ENCODE measurements at places on chromosomes 6 and 20.

- no peak for DNase-seq
Observed at GRCh38 chr6:92559611-92560010, 859.7 kb downstream of the EPHA7 start.

DNA sequence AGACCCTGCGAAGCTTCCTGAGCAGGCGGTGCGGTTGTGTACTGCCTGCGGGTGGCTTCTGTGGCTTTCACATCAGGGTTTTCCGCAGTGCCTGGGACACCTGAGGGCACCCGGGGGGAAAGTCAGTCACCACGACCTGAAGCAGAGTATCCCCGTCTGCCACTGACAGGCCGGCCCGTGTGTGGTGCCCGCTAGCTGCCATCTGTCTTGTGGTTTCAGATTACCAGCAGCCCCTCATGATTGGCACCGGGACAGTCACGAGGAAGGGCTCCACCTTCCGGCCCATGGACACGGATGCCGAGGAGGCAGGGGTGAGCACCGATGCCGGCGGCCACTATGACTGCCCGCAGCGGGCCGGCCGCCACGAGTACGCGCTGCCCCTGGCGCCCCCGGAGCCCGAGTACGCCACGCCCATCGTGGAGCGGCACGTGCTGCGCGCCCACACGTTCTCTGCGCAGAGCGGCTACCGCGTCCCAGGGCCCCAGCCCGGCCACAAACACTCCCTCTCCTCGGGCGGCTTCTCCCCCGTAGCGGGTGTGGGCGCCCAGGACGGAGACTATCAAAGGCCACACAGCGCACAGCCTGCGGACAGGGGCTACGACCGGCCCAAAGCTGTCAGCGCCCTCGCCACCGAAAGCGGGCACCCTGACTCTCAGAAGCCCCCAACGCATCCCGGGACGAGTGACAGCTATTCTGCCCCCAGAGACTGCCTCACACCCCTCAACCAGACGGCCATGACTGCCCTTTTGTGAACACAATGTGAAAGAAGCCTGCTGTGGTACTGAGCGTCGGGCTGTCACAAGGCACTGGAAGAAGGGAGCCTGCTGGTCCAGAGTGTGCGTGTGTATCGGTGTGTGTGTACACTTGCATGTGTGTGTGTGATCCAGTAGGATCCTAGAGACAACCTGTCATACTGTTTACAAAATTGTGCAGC, 54.4 kb downstream of the GOPC start:
- DNase-seq, result no peak

DNA sequence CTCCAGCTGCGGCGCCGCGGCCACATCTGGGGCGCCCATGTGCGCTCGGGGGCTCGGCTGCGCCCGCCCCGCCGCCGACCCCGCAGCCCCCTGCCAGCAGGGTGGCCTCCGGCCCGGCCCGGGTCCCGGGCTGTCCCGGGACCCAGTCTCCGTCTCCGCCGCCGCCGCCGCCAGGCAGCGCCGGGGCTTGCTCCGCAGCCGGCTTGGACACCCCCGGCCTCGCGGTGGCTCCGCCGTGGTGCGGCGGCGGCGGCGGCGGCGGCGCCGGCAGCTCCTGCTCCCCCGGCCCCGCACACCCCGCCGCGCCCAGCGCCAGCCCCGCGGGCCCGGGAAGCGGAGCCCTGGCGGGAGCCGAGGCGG, 219 bp downstream of the ISM1 start:
- DNase-seq, result no peak

GRCh38 chr6:142881290-142881689, 63.7 kb downstream of the HIVEP2 start:
- no peak for DNase-seq

- no peak for DNase-seq
Observed at GRCh38 chr6:160260367-160260766, 1.7 kb upstream of the SLC22A2 start.

DNA sequence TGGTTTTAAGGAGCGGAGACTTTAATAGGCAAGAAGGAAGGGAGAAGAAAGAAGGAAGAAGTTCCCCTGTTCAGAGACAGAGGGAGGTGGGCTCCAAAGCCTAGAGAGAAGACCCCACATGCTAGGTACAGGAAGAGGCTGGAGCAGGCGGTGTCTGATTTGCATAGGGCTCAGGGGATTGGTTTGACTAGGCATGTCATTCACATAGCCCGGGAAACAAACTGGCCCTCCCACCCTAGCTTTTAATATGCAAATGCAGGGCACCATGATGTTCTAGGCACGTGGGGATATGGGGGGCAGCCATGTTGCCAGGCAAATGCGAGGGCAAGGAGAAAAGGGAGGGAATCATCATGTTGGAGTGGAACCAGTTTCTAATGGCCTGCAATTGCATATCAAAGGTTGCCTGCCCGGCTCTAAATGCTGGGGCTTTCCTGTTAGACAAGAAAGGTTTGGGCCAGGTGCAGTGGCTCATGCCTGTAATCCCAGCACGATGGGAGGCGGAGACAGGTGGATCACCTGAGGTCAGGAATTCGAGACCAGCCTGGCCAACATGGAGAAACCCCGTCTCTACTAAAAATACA, 34.3 kb upstream of the AGPAT4 start:
- DNase-seq, result no peak

DNA sequence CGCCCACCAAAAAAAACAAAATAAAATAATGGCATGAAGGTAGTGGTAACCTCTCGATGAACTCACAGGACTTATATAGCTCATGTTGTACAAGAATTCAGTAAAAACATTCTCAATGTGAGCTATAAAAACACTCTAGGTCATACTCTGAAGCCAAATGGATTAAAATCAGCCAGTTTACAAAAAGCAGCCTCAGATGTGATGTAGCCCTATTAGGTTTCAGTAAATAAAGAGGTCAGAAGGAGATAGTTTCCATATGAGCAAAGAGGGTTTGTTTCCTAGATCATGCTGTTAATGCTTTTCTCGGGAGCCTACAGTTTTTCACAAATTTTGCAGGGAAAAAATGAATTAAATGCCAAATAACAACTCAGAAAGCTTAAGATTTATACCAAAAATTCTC, 319.5 kb upstream of the HSF2 start:
- DNase-seq, result peak; percentile 34

DNA sequence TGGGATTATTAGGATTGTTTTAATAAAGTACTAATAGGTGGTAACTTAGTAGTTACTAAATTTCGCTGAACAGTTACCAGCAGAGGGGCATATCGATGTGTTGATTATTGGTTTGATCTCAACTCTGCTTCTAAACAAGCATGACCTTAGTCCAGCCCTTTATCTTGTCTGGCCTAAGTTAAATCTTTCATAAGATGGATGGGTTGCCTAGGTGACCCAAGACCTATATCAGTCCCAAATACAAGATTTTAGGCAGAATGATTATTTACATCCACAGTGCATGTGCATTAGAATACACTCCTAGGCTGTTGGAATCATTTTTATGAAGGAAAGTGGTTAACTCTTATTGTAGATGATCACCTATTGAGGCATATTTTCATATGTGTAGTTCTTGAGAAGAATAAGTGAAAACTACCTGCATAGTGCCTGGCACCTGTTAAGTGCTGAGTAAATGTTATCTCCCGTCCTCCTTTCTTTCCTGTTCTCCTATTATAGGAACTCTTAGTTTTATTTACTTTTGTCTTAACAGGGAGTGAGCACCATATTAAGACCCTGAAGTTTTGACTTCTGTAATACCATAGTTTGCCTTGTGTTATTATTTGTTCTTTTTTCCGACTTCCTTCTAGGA, 1.1 kb downstream of the HSF2 start:
- DNase-seq, result no peak

DNA sequence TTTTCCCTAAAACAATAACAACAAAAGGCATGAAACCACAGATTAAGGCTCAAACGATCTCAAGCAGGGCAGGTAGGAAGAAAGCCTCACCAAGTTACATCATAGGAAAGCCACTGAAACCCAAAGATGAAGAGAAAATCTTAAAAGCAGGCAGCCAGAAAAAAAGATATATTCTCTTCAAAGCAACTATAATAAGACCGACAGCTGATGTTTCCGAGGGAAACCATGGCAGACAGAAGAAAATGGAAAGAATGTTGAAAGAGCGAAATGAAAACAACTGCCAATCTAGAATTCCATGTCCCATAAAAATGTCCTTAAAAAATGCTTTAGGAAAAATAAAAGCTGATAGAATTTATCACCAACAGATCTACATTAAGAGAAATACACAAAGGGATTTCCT, 161.5 kb upstream of the THBS2 start:
- DNase-seq, result no peak

- no peak for DNase-seq
Observed at GRCh38 chr6:149821492-149821891, 42.7 kb downstream of the LRP11 start.

GRCh38 chr6:109130065-109130464, 34.8 kb downstream of the CEP57L1 start:
- DNase-seq, result no peak

GRCh38 chr6:134249759-134250602, 67.9 kb downstream of the SGK1 start:
- no peak for DNase-seq

- no peak for DNase-seq
Observed at GRCh38 chr6:45830441-45831139, 185.1 kb downstream of the CLIC5 start.

GRCh38 chr6:152184917-152185574, 377.6 kb downstream of the ESR1 start:
- no peak for DNase-seq

GRCh38 chr6:11613858-11614257, 76.3 kb downstream of the TMEM170B start:
- peak; percentile 53 for DNase-seq

- no peak for DNase-seq
Observed at GRCh38 chr6:153437193-153437592, 306.1 kb upstream of the RGS17 start.

GRCh38 chr6:7707787-7708186, 18.1 kb upstream of the BMP6 start:
- no peak for DNase-seq

DNA sequence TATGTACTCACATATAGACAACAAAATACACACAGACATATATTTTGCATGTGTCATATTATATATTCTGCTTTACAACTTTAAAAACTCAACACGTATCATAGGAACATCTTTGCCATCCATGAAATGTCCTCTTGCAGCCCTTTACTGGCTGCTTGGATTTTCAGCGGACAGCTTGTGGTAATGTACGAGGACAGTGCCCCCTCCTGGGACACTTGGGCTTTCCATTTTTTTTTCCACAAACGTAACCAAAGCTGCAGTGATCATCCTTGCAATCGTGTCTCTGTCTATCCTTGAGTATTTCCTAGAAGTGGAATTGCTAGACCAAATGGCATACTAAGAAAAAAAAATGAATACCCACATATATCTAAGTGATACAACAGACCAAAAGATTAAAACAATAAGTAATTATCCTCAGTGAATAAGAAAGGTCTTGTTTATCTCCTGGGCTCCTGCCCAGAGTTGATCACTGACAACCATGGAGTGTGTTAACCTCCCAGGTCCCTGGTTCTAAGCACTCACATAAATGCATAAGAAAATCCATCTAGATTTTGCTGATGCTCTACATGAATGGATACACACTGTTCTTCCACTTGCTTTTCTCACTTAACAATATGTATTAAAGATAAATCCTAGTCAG, 18.1 kb downstream of the BPI start:
- DNase-seq, result no peak

- DNase-seq, result no peak
Observed at GRCh38 chr6:32371803-32372202, at the start of gene TSBP1. TSBP1 (minus strand) TSS chr6:32371903; CDS start chr6:32371706, 197 bp downstream.

DNA sequence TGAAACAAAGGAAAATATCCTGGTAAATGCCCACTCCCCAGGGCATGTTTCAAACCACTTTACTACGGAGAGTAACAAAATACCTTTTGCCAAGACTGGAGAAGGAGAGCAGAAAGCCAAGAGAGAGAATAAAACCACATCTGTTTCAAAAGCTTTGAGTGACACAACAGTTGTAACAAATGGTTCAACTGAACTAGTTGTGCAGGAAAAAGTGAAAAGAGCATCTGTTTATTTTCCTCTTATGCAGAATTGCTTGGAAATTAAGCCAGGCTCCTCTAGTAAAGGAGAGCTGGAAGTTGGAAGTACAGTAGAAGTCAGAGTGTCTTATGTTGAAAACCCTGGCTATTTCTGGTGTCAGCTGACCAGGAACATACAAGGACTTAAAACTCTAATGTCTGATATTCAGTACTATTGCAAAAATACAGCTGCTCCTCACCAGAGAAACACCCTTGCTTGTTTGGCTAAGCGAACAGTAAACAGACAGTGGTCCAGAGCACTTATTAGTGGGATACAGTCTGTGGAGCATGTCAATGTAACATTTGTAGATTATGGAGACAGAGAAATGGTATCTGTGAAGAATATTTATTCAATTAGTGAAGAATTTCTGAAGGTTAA, 2.6 kb downstream of the TDRD6 start:
- DNase-seq, result no peak

DNA sequence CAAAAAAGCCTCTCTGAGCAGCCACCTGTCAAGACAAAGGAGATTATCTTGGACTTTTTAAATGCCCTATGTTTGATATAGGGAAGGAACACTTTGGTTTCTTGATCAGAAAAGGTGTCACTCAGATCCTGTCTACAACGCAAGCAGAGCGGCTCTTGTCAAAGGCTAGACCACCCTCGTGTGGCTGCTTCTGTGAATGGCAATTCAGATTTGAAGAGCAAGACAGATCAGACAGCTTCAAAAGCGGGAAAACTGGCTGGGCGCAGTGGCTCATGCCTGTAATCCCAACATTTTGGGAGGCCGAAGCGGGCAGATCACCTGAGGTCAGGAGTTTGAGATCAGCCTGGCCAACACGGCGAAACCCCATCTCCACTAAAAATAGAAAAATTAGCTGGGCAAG, 10.1 kb upstream of the NXT1 start:
- DNase-seq, result peak; percentile 42

DNA sequence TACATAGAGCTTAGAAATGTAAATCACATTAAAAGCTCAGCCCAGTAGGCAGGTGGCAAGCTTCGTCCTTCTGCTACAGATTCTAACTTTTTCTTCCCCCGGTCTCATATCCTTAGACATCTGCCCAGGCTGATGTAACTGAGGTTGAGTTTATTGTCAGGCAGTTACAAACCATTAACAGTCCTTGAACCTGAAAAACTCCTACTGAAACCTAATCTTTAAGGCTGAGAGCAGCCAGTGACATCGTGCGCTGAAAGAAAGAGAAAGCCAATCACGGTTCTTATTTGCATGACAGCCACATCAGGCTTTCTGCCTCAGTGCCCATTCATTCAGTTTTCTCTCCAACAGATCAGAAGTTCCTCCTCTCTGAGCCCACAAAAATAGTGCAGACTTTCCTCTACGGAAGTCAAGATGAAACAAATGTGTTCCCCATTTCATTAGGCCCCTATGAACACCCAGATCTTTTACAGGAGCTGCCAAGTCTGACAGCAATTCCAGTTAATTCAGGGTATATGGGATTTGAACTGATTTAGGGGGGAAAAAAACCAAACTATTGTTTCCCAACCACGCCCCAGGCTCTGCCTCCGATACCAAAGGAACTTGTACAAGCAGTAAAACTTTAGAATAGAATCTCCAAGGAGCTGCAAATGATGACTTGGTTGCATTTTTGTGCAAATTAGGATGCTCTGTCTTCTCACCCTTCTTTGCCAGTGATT, at the start of gene NHSL1:
Gene NHSL1 (minus strand): TSS at position 192 of the 716 bp plus-strand sequence. CDS start 204 bp downstream, outside the sequence.
- no peak for DNase-seq

GRCh38 chr20:24165301-24166122, 176.9 kb upstream of the GGTLC1 start:
- DNase-seq, result no peak

All from brain pericyte (primary cell).